Cardiac muscle cell (in vitro differentiated cells and primary cell): ENCODE measurements at places on chromosomes 1 and 21.

- no peaks in the 10 kb centered on the region for H3K36me3 ChIP-seq
- H3K4me3 ChIP-seq: no peak overlapping the region
- H3K27me3 ChIP-seq: no peaks in the 10 kb centered on the region
- peaks cover 15% of the 10 kb centered on the region for H3K4me1 ChIP-seq
These were observed 2.7 kb downstream of the PDE9A start for GRCh38 chr21:42655796-42656770.

DNA sequence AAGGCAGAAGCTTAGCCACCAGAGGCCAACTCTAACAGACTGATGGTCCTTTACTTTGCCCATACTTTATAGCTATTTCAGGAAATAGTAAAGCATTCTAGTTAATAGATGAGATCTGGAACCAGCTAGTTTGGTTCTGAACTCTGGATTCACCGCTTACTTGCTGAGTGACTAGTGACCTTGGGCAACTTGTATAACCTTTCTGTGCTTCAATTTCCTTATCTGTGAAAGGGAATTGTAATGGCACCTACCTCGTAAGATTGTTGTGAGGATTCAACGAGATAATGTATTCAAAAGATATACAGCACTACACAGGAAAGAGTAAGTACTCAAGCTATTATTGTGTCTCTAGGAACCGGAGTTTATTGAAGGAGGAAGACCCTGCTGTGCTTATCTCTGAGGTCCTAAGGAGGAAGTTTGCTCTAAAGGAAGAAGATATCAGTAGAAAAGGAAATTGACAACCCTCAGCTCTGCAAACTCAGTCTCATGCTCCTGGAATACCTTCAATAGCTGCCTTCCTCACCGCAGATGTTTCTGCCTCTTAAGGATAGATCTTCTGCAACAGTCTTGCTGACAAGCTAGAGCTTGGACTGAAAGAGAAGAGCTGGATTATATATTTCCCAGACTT, 11.9 kb downstream of the MTFR1L start:
- peak overlapping the region; percentile 62 for H3K27ac ChIP-seq
- H3K4me1 ChIP-seq: peaks cover 15% of the 10 kb centered on the region
- H3K36me3 ChIP-seq: peaks cover 58% of the 10 kb centered on the region
- no peak overlapping the region for H3K4me3 ChIP-seq
- H3K27me3 ChIP-seq: no peaks in the 10 kb centered on the region
- DNase-seq: no peak

DNA sequence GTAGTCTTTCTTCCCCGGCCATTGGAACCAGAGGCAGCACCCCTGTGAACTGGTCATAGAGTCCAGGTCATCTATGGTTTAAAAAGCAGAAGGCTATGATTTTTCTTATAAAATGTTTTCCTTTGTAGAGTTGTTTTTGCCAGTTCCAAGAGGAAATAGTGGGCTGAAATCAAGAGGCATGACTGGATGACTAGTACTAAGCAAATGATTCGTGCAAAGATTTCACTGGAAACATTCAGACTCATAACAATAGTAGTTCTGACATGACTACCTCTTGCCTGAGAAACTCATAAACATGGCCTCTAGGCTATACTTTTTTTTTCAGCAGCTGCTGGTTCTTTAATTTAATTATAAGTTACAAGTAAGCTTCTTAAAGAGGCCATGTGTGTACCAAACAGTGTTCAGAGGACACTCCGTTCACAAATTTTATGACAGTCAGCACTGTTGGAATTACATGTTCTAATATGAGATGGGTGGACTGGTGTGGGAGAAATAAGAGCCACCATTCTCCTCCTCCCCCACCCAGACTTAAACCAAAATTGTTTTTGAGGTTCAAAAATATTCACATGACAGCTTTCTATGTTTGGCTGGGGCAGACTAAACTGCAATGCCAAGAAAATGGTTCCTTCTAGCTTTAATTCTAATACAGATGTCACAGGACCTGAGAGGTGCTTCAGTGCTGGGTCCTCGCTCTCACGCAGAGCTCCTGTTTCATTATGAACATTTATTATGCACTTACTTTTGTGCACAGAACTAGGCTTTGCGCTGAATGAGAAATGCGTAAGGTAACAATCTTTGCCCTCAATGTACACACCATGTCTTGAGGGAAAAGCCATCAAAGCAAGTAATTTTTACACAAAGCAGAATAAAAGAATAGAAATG, 147.5 kb downstream of the ZC3H11B start:
- no peak overlapping the region for H3K27ac ChIP-seq
- no peaks in the 10 kb centered on the region for H3K36me3 ChIP-seq
- H3K27me3 ChIP-seq: no peaks in the 10 kb centered on the region
- no peaks in the 10 kb centered on the region for H3K4me1 ChIP-seq

DNA sequence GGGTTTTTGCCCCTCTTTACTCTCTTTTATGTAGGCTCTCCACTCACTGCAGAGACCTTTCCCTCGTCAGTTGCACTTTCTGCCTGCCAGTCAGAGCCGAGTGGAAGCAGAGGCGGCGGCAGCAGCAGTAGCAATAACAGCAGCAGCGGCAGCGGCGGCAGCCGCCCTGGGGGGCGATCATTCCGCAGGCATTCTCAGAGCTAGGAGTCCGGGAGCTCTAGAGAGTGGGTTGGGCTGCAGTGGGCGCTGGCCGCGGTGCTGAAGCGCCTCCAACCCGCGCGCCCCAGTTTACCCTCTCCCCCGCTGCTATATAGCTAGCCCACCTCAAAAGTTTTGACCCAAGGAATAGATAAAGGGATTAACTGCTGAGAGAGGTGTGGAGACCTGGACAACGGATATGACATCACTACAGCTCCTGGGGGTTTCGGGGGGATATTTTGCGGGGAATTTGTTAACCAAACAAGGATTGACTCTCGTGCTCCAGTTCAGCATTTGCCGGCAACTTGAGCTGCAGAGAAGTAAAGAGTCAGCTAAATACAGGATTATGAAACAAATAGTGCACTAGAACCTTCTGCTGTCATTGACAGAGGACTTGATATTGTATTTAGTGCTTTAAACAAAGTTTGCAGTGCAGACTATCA, at the start of gene OLFM3:
Gene OLFM3 (minus strand): TSS at position 102 of the 641 bp plus-strand sequence.
- H3K4me3 ChIP-seq: peak within 1 kb of the TSS; percentile 8
- H3K36me3 ChIP-seq: no peaks in the 10 kb centered on the region
- H3K27ac ChIP-seq: no peak within 1 kb of the TSS

GRCh38 chr1:231927431-231927830, 300.8 kb downstream of the DISC1 start:
- no peak overlapping the region for H3K27ac ChIP-seq
- H3K4me1 ChIP-seq: peaks cover 27% of the 10 kb centered on the region
- no peaks in the 10 kb centered on the region for H3K27me3 ChIP-seq
- DNase-seq: no peak
- H3K4me3 ChIP-seq: no peak overlapping the region

- H3K36me3 ChIP-seq: no peaks in the 10 kb centered on the region
These were observed 213.5 kb downstream of the SMYD3 start for GRCh38 chr1:246293366-246294121.

DNA sequence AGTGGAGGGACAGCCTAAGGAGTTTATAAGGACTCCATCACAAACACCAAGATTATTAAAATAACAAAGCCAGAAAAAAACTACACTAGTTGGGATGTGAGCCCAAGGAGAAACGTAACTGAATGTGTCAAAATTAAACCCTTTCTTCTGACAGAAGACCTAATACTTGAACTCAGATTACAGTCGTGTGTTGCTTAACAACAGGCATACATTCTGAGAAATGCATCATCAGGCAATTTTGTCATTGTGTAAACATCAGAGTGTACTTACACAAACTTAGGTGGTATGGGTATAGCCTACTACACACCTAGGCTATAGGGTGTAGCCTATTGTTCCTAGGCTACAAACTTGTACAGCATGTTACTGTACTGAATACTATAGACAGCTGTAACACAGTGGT, 23.4 kb downstream of the DSTYK start:
- H3K36me3 ChIP-seq: peaks cover 4% of the 10 kb centered on the region
- no peak overlapping the region for H3K4me3 ChIP-seq
- no peak overlapping the region for H3K27ac ChIP-seq
- no peaks in the 10 kb centered on the region for H3K27me3 ChIP-seq

DNA sequence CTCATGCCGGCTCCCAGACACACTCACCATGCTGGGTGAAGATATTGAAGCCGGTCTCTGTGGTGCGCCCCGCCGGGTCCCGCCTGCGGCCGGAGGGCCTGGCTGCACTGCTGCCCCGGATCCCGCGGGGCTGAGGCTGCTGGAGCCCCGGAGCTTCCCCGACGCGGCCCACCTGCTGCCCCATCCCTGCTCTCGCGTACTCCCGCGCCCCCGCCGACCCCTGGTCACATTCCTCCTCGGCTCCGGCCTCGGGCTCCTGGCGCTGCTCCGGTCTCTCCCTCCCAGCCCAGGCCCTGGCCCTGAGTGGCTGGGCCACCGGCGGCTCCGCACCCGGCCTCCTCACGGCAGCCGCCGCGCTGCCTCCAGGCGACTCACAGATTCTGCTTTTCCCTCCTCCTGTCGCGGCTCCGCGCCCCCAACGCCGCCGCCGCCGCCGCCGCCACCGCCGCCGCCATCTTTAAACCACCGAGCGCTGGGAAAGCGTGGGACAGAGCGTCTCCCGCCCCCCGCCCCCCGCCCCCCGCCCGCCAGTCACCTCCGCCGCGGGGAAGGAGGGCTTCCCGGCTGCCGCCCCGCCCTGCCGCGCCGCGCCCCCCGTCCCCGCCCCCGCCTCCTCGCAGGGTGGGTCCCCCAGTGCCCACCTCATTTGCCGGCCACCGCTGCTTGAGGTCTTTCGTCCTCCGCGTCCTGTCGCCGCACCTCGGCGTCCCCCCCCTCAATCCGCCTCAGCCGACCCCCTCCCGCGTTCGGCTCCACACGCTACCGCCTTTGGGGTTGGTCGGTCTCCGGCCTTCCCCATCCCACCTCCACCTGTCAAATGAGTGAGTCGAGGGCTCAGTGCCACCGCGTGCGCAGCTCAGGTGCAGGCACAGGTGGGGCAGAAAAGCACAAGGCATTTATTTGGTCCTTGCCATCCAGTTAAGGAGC, at the start of gene ABL2:
Gene ABL2 (minus strand): TSS at position 464 of the 927 bp plus-strand sequence. CDS start 280 bp downstream, at position 184.
- no peaks in the 10 kb centered on the region for H3K36me3 ChIP-seq
- DNase-seq: peak; percentile 81
- peak within 1 kb of the TSS; percentile 99 for H3K27ac ChIP-seq
- no peaks in the 10 kb centered on the region for H3K27me3 ChIP-seq
- peaks cover 7% of the 10 kb centered on the region for H3K4me1 ChIP-seq

- H3K4me3 ChIP-seq: no peak overlapping the region
- H3K4me1 ChIP-seq: peaks cover 13% of the 10 kb centered on the region
- H3K36me3 ChIP-seq: no peaks in the 10 kb centered on the region
- no peak overlapping the region for H3K27ac ChIP-seq
These were observed 21.7 kb downstream of the BCAR3 start for GRCh38 chr1:93659822-93660503.

- no peaks in the 10 kb centered on the region for H3K27me3 ChIP-seq
- H3K4me3 ChIP-seq: no peak overlapping the region
- H3K4me1 ChIP-seq: no peaks in the 10 kb centered on the region
- DNase-seq: no peak
- no peaks in the 10 kb centered on the region for H3K36me3 ChIP-seq
These were observed 39.6 kb downstream of the RSPH1 start for GRCh38 chr21:42456457-42456856.

DNA sequence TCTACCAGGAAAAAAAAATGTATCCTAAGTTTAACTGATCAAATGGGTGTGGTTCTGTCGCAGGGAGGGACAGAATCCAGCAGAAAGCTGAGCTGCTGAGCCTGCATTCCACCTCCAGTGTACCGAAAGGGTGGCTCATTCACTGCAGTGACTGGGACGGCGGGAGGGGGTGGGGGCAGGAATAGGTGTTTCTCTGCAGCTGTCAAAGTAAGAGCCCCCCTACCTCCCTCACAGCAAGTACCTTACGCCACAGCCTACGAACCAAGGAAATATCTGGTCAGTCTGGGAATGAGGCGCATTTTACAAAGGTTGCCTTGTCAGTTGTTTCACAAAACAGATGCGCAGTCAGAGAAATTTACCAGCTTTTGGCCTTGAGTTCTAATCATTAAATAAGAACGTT, 1.7 kb downstream of the S100B start:
- DNase-seq: peak; percentile 13
- no peaks in the 10 kb centered on the region for H3K36me3 ChIP-seq
- peaks cover 10% of the 10 kb centered on the region for H3K4me1 ChIP-seq
- no peak overlapping the region for H3K27ac ChIP-seq

DNA sequence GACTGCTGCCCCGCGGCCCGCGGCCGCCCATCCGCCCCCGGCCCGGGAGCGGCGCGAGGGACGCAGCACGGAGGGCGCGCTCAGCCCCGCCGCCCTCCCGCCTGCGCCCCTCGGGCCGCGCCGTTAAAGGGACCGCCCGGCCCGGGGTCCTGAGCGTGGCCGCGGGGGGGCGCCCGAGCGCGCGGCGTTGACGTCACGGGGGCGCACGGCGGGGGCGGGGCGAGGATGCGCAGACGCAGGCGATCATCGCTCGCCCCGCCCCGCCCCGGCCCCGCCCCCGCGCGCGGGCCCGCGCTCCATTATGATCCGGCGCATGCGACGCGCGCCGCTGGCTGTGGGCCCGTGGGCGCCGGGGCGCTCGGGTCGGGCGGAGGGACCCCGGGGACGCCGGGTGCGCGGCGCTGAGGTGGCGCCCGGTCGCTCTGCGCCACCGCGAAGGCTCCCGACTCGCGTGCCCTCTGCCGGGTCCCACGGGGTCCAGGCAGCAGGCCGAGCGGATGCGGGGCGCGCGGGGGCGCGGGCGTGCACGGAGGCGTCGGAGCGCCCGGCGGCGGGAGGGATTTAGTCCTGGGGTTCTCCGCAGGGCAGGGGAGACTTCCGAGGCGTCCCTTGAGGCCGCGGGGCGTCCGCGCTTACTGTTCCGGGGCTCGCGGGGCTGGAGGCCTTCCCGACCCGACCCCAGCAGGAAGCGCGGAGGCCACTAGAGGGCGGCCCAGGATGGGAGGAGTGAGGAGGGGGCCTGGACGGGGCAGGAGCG, at the start of gene DVL1:
Gene DVL1 (minus strand): TSS at position 163 of the 757 bp plus-strand sequence. CDS start 353 bp downstream, outside the sequence.
- peak within 1 kb of the TSS; percentile 98 for H3K27ac ChIP-seq
- H3K4me3 ChIP-seq: peak within 1 kb of the TSS; percentile 99
- DNase-seq: peak; percentile 71
- H3K4me1 ChIP-seq: peaks cover 5% of the 10 kb centered on the region

DNA sequence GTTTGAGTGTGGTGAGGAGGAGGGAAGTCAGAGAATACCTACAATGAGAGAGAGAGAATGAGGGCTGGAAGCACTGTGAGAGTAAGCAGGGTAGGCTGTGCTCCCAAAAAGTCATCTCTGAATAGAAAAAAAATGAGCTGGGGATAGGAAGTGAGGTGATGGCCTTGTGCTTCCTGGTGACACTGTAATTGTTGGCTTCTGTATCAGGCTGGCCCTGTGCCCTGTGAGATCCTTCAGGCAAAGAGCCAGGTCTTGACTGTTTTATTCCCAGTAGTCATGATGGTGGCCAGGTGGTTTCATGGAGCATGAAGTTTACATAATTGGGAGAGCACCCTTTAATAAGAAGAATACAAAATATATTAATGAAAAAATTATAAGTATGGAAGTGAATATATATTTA, 20.4 kb upstream of the SPATA6 start:
- peaks cover 5% of the 10 kb centered on the region for H3K27me3 ChIP-seq
- no peak overlapping the region for H3K27ac ChIP-seq
- no peaks in the 10 kb centered on the region for H3K36me3 ChIP-seq
- no peaks in the 10 kb centered on the region for H3K4me1 ChIP-seq
- no peak overlapping the region for H3K4me3 ChIP-seq

DNA sequence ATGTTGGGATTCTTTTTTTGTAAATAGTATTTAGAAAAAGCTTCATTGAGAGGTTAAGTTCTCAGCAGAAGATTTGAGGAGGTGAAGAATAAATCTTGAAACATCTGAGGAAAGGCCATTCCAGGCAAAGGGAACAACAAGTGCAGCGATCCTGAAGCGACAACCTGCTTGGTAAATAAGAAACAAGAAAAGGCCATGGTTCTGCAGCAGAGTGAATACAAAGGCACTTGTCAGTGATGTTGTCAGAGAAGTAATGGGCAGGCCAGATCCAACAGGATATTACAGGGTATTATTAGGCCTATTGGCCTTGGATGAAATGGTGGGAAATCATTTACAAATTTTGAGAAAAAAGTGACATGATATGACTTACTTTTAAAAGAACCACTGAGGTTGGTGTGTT, 960.0 kb downstream of the PLA2G4A start:
- DNase-seq: no peak
- no peak overlapping the region for H3K4me3 ChIP-seq
- H3K27me3 ChIP-seq: no peaks in the 10 kb centered on the region
- no peaks in the 10 kb centered on the region for H3K36me3 ChIP-seq
- no peaks in the 10 kb centered on the region for H3K4me1 ChIP-seq
